Non-pigmented ciliary epithelial cell (primary cell): ENCODE measurements at places on chromosomes 5 and 9.

DNA sequence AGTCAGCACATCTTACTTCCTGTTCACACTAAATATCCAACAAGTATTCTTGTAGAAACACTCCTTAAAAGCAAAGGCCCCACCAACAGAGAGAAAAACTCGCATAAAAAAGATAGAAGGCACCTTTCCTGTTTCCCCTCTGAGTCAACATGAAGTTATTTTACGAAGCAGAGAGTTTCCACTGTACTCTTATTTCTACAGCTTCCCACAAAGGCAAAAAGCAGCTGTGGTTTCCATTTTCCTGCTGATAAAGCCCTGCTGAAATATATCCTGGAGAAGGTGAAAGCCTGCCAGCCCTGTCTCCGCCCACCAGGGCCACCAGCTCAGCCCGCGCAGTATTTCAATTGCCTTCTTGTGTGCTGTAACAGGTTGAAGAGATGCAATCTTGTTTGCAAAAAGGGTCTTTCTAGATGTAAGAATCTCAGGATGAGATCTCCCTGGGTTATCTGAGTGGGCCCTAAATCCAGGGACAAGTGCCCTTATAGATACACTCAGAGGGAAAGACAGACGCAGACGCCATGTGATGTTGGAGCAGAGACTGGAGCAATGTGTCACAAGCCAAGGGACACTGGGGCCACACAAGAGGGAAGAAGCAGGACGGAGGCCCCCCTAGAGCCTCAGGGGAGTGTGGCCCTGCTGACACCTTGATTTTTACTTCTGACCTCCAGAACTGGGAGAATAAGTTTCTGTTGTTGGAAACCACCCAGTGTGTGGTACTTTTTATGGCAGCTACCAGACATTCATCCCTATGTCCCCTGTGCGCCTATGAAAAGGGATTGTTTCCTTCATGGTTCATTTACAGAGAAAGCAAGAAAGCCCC lies 19.9 kb downstream of the SEMA4D start:
- peak; percentile 22 for DNase-seq

- no peak for DNase-seq
These were observed 73.5 kb downstream of the LNPEP start for GRCh38 chr5:97009212-97009898.

GRCh38 chr9:113690055-113690740 lies 185.9 kb upstream of the ZNF618 start:
- no peak for DNase-seq

- DNase-seq, result no peak
These were observed 33.5 kb downstream of the EPB41L4A start for GRCh38 chr5:112385566-112385965.

DNA sequence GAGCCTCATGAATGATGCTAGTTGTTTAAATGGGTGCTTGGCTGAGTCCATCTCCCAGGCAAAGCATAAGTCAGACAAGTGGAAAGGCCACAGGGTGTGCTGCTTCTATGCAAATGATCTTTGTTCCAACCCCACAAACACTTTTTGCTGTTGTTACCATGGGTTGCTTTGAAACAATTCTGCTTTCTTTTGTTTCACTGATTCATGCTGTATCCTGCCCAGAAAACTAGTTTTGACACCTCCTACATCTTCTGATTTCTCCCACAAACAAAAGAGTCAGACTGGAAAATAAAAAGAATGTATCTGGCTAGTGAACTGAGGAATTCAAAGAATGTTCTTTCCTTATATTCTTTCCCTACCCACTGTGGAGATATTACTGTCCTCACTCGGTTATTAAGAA lies 298.6 kb downstream of the DIRAS2 start:
- no peak for DNase-seq

DNA sequence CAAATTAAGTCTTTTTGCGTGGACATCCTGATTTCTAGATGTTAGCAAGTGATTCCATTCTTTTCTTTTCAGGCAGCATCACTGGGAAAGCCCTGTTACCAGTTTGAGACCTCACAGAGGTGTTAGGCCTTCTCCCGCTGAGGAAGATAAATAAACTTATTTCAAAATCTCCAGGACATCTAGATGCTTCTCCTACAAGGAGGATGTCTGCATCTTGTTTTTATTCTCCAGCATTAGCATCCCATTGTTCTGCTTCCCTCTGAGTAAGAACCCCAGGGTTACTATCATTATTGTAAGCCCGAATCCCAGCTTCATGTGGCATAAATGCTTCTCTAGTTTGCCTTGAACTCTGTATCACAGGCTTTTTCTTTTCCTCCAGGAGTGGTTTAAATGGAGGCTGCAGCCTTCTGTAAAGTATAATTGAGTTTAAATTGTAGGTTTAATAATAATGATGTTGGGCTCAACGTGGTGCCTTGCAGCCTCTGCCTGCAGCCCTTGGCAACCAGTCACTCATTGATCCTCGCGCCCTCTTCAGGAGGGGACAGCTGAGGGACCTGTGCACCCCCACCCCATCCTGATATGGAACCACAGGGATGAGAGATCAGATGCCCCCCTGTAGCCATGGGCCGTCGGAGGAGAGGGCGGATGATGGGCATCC lies 114.9 kb downstream of the PDZD2 start:
- no peak for DNase-seq
